Hypothalamus (tissue), 51 donors: ENCODE measurements at places on chromosomes 7 and 10.

DNA sequence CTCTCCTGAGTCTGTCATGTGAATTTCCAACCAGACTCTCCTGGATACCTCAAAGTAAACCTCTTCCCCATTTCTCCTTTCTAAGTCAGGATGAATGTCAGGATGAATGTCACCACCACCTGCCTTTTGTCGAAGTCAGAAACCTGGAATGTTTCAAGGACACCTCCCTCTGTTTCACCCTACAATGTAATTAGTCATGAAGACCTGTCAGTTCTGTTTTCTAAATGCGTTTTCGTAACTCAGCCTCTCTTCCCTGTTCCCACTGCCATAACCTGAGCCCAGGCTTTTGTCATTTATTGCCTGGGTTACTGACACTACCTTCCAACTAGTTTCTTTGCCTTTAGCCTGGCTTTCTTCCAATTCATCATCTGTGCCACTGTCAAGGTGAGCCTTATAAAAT, 5.5 kb upstream of the STN1 start:
- no peak for DNase-seq

DNA sequence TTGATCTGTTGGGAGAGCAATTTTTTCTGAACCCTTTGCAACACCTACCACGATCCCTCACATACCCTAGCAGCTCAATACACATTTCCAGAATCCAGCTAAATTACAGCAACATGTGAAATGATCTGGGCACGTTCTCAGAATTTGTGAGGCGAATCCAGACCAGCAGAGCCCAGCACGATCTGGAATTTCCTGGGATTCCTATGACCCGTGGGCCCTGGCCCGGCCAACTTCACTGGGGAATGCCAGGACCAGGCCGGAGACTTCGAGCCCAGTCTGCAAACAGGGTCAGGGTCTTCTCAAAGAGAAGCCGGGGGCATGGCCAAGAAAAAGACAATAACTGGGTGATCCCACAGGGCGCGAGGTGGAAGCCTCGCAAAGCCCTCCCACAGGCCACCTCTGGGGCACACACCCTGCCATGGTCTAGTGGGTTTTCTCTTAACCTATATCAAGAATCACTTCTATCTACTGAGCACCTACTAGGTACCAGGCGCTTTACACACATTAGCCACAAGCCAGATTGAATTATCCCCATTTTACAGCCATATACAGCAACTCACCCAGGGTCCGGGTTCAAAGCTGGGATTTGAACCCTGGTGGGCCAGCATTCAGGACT, 33.8 kb downstream of the FAM53B start:
- DNase-seq, result no peak

GRCh38 chr10:69893271-69893900, 91.7 kb downstream of the COL13A1 start:
- no peak for DNase-seq

GRCh38 chr10:13872411-13872810, 285.6 kb downstream of the PRPF18 start:
- DNase-seq, result no peak

DNA sequence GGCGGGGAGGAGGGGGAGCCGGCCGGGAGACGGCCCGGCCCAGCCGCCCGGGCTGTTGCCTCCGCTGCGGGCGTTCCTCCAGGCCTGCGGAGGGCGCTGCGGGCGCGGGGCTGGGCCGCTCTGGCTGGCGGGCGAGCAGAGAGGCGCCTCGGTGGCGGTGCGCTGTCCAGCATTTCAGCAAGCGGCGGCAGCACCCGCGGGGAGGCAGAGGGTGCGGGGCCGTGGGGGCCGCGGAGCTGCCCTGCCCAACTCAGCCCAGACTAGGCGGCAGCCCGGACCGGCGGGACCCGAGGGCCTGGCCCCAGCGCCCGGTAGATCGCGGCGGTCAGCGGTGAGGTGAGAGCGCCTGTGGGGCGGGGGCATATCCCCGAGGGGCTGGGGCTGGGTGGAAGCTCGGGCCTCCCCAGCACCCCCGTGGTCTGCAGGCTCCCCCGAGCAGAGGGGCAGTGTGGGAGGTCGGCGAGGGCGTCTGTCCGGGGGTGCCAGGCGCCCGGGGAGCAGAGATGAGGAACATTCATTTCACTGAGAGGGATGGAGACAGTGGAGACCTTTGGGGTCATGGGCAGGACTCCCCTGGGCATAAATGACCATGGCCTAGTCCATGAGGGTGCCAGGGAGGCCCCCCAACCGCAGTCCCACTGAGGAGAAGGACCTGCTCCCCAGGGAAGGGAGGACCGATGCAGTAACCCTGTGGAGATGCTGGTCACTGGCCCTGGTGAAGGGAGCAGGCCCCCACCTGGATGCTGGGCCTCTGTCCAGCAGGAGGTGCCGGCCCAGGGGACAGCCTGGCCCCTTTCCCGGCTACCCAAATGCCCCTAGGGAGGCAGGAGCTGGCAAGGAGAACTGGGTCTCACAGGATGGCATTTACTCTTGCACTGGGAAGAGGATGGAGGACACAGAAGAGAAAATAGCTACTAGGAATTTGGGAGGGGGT, at the start of gene SRRM3:
Gene SRRM3, plus strand, starts transcription at position 165 of the 934 bp plus-strand sequence. CDS start 33,171 bp downstream, outside the sequence.
- DNase-seq, result peak; percentile 57

- DNase-seq, result no peak
These were observed 73.2 kb upstream of the ZNF746 start for GRCh38 chr7:149570784-149571183.

DNA sequence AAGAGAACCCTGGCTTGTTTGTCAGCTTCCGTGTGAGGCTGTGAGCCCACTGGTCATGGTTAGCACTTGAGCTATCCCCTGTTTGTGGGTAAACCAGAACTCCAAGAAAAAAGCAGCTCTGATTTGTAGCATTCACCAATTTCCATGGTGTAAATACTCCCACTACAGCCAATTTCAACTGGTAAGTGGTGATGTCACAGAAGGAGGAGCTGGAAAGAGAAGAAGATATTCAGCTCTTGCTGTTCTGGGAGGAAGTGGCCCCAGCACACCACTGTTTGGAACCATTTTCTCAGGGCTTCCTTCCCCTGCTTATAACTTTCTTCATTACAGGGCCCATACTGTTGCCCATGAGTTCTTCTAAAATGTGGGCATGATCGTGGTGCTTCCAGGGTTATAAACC, 500.1 kb upstream of the ZMIZ1 start:
- no peak for DNase-seq
